ENCODE measurements at places on chromosomes 1 and 21.

DNA sequence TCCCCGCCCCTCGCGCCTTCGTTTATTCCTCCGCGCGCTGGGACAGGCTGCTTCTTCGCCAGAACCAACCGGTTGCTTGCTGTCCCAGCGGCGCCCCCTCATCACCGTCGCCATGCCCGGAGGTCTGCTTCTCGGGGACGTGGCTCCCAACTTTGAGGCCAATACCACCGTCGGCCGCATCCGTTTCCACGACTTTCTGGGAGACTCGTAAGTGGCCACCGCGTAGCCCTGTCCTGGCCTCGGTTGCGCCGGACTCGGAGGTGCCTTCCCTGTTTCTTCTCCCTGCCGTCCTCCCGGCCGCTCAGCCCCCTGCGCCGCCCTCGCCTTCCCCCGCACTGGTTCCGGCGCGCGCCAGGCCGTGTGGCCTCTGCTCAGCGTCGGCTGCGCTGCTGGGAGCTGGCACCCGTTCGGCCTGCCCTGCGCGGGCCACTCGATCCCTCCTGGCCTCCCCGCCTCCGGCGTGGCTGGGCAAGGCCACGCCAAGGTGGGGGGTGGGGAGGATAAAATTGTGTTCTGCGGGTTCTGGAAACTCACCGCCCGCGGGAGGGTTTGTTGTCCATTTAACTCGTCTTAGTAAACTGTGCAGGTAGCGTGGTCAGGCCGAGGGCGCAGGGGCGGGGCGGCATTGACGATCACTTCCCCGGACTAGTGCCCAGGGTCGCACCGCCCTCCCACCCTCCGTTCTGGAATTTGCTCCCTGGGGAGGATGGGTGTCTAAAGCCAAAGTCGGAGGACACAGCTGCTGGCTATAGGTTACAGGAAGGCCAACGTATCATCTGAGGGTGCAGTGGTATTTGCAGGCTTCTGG lies at the start of gene PRDX6:
Gene PRDX6, plus strand, starts transcription at position 50 of the 808 bp plus-strand sequence. Its CDS starts 63 bp downstream, at position 113.
- DNase-seq: peak; percentile 67

GRCh38 chr1:11188381-11188780 lies 774 bp upstream of the ANGPTL7 start:
- DNase-seq: no peak

DNA sequence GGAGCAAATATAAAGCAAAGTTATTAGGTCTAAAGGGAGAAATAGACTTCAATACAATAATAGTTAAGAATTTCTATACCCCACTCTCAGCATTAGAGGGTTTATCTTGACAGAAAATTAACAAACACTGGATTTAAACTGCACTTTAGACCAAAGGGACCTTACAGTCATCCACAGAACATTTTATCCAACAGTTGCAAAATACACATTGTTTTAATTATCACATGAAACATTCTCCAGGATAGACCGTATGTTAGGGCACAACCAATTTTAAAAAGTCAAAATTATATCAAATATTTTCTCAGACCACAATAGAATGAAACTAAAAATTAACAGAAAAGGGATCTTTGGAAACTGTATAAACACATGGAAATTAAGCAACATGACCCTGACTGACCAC lies 384.5 kb upstream of the C1orf87 start:
- DNase-seq: no peak

- DNase-seq: no peak
These were observed 28.9 kb downstream of the ZSCAN20 start for GRCh38 chr1:33501309-33501708.

GRCh38 chr1:209884665-209885117 lies 53.3 kb upstream of the SYT14 start:
- peak; percentile 45 for DNase-seq

DNA sequence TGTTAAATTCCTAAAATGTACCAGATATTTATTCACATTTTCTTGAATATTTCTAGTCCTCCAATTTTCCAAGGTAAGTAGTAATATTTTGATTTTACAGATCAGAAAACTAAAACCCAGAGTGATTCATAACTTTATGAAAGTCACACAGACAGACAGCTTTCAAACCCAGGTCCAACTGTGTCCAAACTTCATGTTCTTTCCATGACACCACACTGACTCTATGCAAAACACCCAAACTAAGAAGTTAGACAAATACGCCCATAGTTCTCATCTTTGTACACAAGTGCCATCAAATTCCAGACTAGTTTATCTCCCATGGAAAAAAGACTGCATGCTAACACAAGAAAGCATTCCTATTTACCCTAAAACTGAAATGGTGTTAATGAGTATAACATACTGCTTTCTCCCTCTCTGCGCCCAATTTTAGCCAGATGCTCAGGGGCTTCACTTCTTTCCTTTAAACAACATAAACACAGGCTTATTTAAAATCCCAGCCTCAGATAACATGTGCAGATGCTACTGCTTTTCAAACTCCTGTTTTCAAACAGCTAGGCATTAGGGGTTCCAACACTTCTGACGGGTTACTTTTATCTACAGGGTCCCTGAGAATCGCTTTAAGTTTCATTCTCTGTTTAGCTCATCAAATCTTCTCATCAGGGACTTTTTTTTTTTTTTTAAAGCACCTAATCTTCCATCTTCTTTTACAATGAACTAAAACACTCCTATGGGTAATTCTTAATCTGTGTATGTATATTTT lies 44.6 kb downstream of the WASF2 start:
- peak; percentile 54 for DNase-seq
